NAMALWA (cell line): ENCODE measurements at places on chromosomes 1 and 21.

GRCh38 chr1:160795951-160796383, at the start of gene LY9:
Gene LY9, plus strand, starts transcription at chr1:160796174. Its CDS starts 14 bp downstream, at chr1:160796188.
- DNase-seq = peak; percentile 91

GRCh38 chr1:17027403-17027802, 15.7 kb upstream of the ATP13A2 start:
- DNase-seq = no peak

GRCh38 chr1:246398126-246398813, 108.8 kb downstream of the SMYD3 start:
- no peak for DNase-seq

DNA sequence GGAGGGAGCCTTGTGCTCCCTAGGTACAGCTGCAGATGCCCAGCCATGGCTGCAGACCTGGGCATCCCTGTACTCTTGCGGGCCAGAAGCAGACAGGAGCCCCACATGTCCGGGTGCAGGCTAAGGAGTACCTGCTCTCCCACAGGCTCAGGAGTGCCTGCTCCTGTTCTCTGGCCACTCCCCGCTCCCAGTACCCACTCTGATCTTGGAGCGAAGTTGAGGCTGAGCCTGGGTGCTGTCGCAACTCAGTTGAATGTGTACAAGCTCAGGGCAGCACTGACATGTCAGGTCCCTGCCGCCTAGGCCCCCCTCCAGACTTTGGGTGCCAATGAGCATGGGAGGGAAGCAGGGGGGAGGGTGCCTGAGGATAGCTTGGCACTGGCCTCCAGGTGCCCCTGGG, 666.9 kb downstream of the PLPP3 start:
- no peak for DNase-seq

GRCh38 chr21:36223451-36223850, 66.8 kb downstream of the DOP1B start:
- no peak for DNase-seq

DNA sequence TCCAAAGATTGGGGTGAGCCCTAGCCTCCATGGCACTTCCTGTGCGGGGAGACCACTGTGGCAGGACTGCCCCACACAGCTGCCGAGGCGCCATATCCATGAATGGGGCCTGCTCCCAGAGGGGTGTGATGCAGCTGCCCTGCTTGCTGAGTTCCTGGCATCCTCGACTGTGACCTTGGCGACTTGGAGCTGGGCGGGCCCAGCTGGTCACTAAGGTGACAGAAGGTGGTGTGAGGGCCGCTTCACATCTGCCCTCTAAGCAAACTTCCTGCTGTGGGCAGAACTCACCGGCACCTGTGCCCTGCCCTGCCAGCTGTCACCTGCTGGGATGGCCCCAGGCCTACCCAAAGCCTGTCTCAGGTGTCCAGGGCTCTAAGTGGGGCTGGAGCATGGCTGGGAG, 9.0 kb downstream of the TMEM61 start:
- peak; percentile 17 for DNase-seq
